ENCODE measurements at places on chromosomes 3 and 15.
A peak's percentile ranks its signal among the peaks of the same experiment; 100 is the strongest.

GRCh38 chr15:37394402-37395099 is 294.2 kb upstream of the MEIS2 start:
- DNase-seq: no peak

- DNase-seq: no peak
Observed at GRCh38 chr15:77474310-77474988, 53.8 kb downstream of the HMG20A start.

- DNase-seq: no peak
Observed at GRCh38 chr3:3200632-3201212, 21.2 kb upstream of the CRBN start.

DNA sequence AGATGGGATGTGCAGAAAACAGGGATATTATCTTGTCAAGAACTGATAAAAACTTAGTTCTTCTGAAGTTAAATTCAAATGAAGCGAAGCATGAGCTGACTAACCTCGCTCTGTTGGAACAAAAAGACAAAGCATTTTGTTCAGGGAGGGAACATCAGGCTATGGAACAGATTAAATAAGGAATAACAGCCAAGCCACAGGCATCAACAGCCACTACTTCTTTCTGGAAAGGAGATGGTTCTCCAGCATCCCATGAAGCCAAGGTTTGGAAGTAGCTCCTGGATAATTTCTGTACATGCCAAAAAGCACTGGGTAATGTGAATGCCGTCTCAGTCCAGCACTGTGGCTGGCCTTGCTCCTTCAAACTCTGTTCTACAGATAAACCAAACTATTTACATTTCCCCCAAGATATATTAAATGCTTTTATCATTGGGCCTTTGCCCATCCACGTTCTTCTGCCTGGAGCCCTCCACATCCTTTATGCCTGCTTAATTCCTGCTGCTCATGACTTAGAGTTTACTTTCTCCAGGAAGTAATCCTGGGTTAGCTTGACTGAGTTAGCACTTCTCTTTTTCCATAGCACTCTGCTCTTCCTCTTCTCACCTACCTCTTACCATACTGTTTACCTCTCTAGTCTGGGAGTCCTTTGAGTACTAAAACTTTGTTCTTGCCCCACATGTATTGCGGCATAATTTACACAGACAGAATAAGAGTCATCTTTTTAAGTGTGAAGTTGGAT is 232.0 kb downstream of the CLSTN2 start:
- no peak for DNase-seq

DNA sequence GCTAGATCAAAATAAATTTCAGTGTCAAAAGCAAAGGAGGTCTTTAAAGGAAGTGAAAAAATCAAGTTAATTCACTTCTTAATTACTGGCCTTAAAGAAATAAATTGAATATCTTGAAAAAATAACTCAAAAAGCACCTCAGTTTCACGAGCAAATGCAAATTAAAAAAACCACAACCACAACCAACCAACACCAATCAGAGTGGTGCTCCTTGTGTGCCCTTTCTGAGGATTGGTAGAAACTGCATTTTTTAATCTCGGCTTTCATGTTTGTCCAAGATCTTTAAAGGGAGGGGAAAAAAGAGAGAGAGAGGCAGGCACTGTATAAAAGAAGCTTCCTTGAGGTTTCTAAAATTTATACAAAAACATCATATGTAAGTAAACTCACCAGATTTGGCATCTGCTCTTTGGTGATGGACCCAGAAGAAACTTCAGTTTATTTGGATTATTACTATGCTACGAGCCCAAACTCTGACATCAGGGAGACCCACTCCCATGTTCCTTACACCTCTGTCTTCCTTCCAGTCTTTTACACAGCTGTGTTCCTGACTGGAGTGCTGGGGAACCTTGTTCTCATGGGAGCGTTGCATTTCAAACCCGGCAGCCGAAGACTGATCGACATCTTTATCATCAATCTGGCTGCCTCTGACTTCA is at the start of gene GPR15:
Gene GPR15 (plus strand): TSS at position 357 of the 653 bp plus-strand sequence. CDS start 56 bp downstream, at position 413.
- DNase-seq: no peak

DNA sequence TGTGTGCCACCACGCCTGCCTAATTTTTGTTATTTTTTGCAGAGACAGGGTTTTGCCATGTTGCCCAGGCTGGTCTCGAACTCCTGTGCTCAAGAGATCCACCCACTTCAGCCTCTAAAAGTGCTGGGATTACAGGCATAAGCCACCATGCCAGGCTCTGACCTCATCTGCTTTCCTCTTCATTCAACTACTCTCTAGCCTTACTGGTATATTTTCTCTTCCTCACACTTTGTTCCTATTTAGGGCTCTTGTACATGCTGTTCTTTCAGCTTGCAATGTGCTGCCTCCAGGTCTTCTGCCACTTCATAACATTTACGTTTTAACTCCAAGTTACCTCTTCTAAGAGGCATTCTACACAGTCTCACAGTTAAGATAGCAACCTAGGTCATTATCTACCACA is 34.9 kb downstream of the PIK3CB start:
- no peak for DNase-seq

DNA sequence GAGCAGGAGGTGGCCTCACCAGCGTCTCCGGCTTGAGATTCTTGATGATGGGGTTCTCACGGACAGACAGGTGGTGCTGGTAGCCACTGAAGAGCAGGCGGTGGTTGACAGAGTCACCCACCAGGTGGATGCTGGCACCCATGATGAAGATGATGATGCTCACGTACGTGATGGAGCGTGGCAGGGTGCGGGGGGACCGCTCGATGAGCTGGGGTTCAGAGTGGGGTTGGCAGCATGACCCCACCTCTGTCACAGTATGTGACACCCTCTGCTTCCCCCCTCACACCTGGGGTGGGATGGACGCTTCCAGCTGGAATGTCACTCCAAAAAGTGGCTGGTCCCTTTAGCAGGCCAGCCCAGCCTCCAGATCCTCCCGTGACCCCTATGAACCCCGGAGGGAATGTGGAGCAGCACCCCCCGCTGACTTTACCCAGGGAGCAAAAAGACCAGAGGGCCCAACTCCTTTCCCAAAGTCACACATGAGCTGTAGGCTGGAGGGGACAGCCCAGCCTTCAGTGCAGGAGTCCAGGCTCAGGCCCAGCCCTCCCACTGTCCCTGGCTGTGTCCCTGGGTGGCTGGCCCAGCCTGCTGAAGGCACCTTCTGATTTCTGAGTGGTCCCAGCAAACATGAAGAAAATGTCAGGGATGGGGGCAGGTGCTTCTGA is 6.7 kb upstream of the CALML4 start:
- DNase-seq: no peak

DNA sequence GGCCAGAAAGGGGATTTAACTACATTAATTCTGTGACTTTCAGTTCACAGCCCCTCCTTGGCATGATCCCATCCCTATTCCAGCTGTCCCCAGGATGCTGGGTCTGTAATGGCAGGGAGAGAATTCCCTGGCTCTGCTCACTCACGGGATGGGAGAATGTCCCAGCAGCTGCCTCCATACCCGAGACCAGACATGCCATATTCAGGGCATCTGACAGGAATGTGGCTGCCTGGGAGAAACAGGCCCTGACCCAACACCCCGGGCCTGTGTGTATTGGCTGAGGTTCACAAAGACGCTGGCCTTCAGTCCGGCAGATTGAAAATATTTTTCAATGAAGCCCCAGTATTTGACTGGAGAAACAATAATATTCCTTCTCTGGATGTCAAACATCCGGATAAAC is 83.6 kb upstream of the SMAD3 start:
- DNase-seq: no peak

DNA sequence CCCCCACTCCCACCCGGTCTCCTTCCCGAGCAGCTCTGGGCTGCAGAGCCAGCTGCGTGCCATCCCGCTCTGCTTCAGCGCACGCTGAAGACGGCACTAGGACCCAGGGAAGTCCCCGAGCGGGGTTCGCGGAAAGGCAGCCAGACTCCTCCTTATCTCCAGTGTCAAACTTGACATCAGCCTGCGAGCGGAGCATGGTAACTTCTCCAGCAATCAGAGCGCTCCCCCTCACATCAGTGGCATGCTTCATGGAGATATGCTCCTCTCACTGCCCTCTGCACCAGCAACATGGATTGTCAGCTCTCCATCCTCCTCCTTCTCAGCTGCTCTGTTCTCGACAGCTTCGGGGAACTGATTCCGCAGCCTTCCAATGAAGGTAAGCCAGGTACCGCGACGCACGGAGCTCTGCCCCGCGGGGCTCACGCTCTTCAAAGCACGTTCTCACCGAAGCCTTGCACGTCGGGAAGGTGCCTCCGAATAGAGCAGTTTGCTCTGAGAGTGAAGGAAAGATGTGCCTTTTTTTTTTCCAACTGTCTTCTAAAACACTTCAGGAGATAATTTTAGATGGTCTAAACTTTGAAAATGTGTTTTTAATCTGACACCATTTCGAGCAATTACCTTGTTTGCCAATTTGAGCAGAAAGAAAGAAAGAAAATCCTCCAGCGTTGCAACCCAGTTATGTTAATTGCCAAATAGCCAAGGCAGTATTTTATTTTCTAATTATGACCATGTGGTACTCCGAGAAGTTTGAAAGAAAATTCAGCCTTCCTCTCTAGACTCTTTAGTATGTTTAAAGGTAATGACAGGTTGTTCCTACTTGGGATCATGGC is at the start of gene EPHA3:
Gene EPHA3 (plus strand): TSS at position 161 of the 830 bp plus-strand sequence. CDS start 128 bp downstream, at position 289.
- DNase-seq: peak; percentile 87

GRCh38 chr3:62365391-62366125 is 7.8 kb downstream of the FEZF2 start:
- no peak for DNase-seq

- peak; percentile 44 for DNase-seq
Observed at GRCh38 chr3:61701011-61701410, 139.6 kb downstream of the PTPRG start.

GRCh38 chr3:64612082-64612860 is 75.5 kb downstream of the ADAMTS9 start:
- DNase-seq: no peak

GRCh38 chr15:38691965-38692788 is 127.6 kb upstream of the RASGRP1 start:
- DNase-seq: no peak
